Esophagus squamous epithelium (tissue), 5 donors: ENCODE measurements at places on chromosomes 7 and 10. TPM values are rescaled to one million over a fixed set of nuclear protein-coding genes. Genes with fewer than 3 reads are reported as not detected.

The NPTX2 gene
- 1.6 TPM for total RNA-seq

The SPDYE11 gene
- total RNA-seq = not detected

GRCh38 chr10:125881192-125881591, at the start of gene DHX32:
Gene DHX32 (minus strand): TSS chr10:125881292. CDS start chr10:125880824, 468 bp downstream.
- H3K36me3 ChIP-seq = no peaks in the 10 kb centered on the region
- no peaks in the 10 kb centered on the region for H3K27me3 ChIP-seq
- H3K4me3 ChIP-seq = no peak within 1 kb of the TSS
- no peak within 1 kb of the TSS for H3K27ac ChIP-seq

The TBXAS1 gene
- 9.4 TPM for total RNA-seq

- H3K27ac ChIP-seq = no peak overlapping the region
- peak overlapping the region; percentile 30 for H3K4me3 ChIP-seq
- no peak for DNase-seq
- no peaks in the 10 kb centered on the region for H3K36me3 ChIP-seq
Measured at GRCh38 chr10:100724531-100725027, 20.8 kb upstream of the PAX2 start.

- DNase-seq = no peak
- H3K4me1 ChIP-seq = no peaks in the 10 kb centered on the region
- H3K27ac ChIP-seq = no peak overlapping the region
- no peaks in the 10 kb centered on the region for H3K27me3 ChIP-seq
- H3K36me3 ChIP-seq = no peaks in the 10 kb centered on the region
- no peak overlapping the region for H3K4me3 ChIP-seq
Measured at GRCh38 chr7:140080919-140081318, 18.2 kb upstream of the PARP12 start.

DNA sequence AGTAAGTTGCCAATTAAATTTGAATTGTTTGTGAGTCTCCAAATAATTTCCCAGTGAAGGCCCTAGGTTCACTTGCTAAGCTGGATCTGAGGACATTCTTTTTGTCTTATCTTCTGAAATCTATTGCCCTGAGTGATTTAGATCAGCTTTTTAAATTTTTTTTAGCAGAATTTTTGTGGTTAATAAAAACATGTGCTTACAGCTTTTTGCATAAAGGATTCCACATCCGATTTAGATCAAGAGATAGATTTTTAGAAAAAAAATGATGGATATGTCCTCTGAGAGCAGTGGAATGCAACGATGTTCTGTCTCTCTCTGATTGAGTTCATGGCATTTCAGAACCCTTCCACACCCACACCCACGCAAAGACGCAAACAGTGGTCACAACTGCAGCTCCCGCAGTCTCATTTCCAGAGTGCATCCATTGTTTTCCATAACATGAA, 358.8 kb downstream of the SUGCT start:
- no peak overlapping the region for H3K27ac ChIP-seq
- no peaks in the 10 kb centered on the region for H3K36me3 ChIP-seq
- H3K27me3 ChIP-seq = no peaks in the 10 kb centered on the region
- no peak for DNase-seq
- no peak overlapping the region for H3K4me3 ChIP-seq
- H3K4me1 ChIP-seq = no peaks in the 10 kb centered on the region

DNA sequence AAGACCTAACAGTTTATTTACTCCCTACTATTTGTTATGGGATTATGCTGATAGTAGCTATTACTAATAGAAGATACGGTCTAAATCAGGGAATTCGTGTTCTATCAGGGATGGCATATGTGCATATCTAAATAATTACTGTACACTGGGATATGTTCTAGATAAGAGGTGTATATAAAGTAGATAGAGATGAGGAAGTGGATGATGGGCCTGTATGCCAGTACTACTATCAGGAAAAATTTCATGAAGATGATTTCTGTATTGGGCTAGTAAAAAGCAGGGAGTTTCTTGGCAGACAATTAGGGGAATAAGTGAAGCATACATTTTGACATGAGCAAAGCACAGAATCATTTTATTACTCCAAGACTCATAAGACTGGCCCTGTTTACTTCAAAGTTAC, 26.2 kb downstream of the PTPN12 start:
- H3K4me1 ChIP-seq = peaks cover 3% of the 10 kb centered on the region
- H3K4me3 ChIP-seq = no peak overlapping the region
- no peak overlapping the region for H3K27ac ChIP-seq

The EEPD1 gene
- 10.2 TPM for total RNA-seq

- no peaks in the 10 kb centered on the region for H3K4me1 ChIP-seq
- no peak overlapping the region for H3K27ac ChIP-seq
- no peaks in the 10 kb centered on the region for H3K36me3 ChIP-seq
- H3K27me3 ChIP-seq = no peaks in the 10 kb centered on the region
Measured at GRCh38 chr10:49599546-49599945, 10.6 kb upstream of the SLC18A3 start.

DNA sequence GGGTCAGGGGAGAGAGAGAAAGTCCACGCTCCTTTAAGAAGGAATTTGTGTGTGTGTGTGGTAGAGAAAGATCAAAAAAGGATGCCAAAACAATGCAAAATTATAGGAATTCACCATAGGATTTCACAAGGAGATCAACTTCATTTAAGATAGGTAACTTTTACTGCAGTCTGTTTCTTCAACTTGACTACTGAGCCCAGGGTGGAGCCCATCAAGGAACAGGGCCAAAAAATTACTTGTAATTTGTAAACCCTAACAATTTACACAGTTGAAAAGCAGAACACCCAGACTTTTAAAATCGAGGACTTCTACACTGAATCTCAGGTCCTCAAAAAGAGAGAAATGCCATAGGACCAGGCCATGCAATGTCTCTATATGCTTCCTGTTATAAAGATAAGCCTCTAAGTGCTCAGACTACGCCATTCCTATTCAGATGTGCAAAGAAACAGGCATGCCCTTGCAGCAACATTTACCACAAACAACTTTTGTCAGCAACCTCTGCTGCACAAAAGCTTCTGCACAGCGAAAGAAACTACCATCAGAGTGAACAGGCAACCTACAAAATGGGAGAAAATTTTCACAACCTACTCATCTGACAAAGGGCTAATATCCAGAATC, 10.6 kb upstream of the GIMAP4 start:
- no peaks in the 10 kb centered on the region for H3K4me1 ChIP-seq
- H3K4me3 ChIP-seq = no peak overlapping the region
- no peaks in the 10 kb centered on the region for H3K27me3 ChIP-seq
- no peak for DNase-seq
- H3K27ac ChIP-seq = peak overlapping the region; percentile 36
- H3K36me3 ChIP-seq = no peaks in the 10 kb centered on the region

DNA sequence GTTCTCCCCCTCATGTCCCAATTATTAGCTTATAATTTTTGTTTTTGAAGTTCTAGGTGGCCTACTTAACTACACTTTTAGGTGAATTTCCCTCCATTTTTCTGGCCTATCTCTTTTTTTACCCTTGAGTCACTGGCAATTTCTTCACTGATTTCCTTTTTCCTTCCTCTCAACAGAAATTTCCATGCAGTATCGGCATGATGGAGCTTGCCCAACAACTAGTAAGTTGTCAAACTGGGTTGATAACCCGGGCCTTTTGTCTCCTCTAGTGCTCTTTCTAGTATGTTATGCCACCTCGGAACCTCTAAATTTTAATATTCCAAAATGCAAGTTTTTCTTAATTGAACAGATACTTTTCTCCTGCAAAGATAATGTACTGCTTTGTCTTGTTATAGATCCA, 147.1 kb downstream of the MLLT10 start:
- no peak overlapping the region for H3K4me3 ChIP-seq
- H3K27ac ChIP-seq = peak overlapping the region; percentile 46

- no peak overlapping the region for H3K27ac ChIP-seq
- peaks cover 5% of the 10 kb centered on the region for H3K36me3 ChIP-seq
- H3K4me3 ChIP-seq = no peak overlapping the region
Measured at GRCh38 chr7:37234928-37235327, 213.7 kb downstream of the ELMO1 start.

DNA sequence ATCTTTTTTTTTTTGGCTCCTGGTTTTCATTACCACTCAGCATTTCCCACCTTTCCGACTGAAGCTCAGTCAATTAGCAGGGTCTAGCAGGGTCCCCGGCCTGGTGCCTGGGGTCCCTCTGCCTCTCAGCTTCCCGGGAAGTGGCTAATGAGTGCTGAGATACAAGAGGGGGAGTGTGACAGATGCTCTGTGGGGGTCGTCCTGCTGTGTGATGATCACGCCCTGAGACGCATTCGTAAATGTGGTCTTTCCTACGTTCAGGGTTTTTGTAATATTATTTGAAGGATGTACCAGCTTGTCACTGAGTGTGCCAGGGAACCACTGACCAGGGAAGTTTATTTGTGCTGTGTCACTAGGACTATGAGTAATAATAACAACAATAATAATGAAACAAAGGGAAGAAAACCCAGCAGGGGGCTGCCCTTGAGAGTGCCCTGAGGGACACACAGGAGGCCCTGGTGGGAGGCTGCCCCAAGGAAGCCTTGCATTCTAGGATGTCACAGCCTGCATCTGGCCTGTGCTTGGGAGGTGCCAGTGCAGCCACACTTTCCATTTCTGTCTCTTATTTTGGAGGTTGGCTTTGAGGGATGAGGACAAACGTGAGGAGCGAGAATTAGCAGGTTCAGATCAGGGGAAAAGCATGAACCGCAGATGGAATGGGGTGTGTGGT, 337.8 kb downstream of the ADARB2 start:
- peaks cover 21% of the 10 kb centered on the region for H3K27me3 ChIP-seq
- H3K27ac ChIP-seq = peak overlapping the region; percentile 39
- no peak for DNase-seq

The PPIA gene
- 3,682 TPM for total RNA-seq

The CCDC3 gene
- total RNA-seq = 14.4 TPM

The VSTM4 gene
- 6.9 TPM for total RNA-seq

GRCh38 chr7:128868624-128869137, 6.0 kb downstream of the ATP6V1F start:
- no peaks in the 10 kb centered on the region for H3K27me3 ChIP-seq
- H3K4me1 ChIP-seq = peaks cover 33% of the 10 kb centered on the region
- H3K4me3 ChIP-seq = peak overlapping the region; percentile 66
- DNase-seq = no peak

The EPHB4 gene
- 29.1 TPM for total RNA-seq

The VENTX gene
- total RNA-seq = 0.13 TPM

DNA sequence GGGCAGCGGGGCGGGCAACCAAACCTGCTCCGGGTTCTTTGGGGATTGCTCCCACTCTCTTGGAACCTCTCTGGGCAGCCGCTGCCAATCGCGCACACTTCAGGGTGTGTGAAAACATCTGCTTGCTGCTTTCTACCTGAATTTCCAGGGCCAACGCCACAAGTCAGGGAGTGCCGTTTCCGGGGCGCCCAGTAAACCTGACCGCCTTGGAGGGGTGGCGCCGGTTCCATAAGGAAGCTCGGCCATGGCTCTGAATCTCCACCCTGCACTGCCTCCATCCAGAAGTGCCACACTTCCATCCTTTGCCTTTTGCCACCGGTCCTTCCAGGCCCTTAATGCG, 679 bp upstream of the AFAP1L2 start:
- peaks cover 16% of the 10 kb centered on the region for H3K4me1 ChIP-seq
- DNase-seq = no peak
- peak overlapping the region; percentile 78 for H3K27ac ChIP-seq

GRCh38 chr7:135248546-135248945, 14.9 kb downstream of the STRA8 start:
- H3K4me3 ChIP-seq = no peak overlapping the region
- H3K4me1 ChIP-seq = peaks cover 3% of the 10 kb centered on the region
- H3K36me3 ChIP-seq = no peaks in the 10 kb centered on the region

The NXPH1 gene
- not detected for total RNA-seq

The AZGP1 gene
- 99.9 TPM for total RNA-seq

- no peaks in the 10 kb centered on the region for H3K4me1 ChIP-seq
- H3K27ac ChIP-seq = peak overlapping the region; percentile 64
- H3K4me3 ChIP-seq = no peak overlapping the region
- H3K36me3 ChIP-seq = no peaks in the 10 kb centered on the region
Measured at GRCh38 chr10:99775850-99776249, 6.6 kb upstream of the ABCC2 start.

- no peaks in the 10 kb centered on the region for H3K4me1 ChIP-seq
- H3K4me3 ChIP-seq = no peak overlapping the region
- no peak overlapping the region for H3K27ac ChIP-seq
- no peak for DNase-seq
- H3K27me3 ChIP-seq = no peaks in the 10 kb centered on the region
Measured at GRCh38 chr10:121002586-121003205, 151.5 kb downstream of the WDR11 start.

GRCh38 chr10:22693860-22694259, 20.5 kb downstream of the PIP4K2A start:
- no peaks in the 10 kb centered on the region for H3K4me1 ChIP-seq
- no peaks in the 10 kb centered on the region for H3K27me3 ChIP-seq

DNA sequence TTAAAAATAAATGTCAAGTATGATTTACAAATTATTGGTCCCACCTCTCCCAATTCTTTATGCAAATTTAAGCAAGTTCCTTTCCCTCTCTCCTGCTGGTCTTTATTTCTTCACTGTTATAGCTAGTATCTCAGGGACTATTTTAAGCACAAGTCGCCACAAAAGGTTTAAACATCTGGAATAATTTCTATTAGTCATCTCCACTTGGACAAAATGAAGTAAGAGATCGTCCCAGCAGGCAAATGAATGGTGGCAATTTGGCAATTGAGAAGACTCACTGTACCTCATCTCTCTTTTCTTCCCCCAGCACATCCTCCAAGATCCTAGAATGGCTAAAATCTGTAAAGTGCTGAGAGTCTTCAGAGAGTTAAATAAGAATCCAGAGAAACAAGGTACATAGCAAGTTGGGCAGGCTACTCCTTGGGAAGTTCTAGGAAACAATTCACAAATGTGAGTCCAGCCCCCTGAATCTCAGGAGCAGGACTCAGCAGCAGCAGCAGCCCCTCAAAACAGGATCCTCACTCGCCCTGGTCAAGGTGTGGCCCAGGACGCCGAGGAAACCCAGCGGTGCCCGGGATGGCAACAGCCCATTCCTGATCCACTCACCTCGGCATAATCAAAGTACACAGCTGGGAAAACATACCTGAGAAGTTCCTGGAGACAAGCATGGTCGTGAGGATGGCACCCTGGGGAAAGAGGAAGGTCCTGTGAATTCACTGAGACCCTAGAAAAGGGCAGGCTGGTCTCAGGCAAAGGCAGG, 30.3 kb upstream of the NDST2 start:
- DNase-seq = no peak
- no peaks in the 10 kb centered on the region for H3K27me3 ChIP-seq
- no peaks in the 10 kb centered on the region for H3K4me1 ChIP-seq

DNA sequence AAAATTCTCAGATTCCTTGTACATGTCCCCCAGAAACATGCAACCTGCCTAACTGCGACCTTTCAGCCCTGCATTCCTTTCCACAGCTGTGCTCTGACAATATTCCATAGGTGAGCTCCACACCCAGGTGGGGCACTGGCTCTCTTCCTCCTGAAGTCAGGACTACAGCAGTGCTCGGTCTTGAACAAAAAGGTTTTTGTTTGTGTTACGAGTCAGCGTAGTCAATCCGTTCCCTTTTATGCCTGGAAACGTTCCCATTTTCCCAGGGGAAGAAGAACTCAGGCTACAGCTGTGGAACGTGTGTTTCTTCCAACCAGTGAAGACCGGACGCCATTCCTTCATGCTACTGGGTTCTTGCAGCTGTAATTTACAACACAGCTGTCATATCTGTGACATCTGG, 52.4 kb upstream of the PFKP start:
- no peaks in the 10 kb centered on the region for H3K27me3 ChIP-seq
- DNase-seq = no peak
- H3K27ac ChIP-seq = no peak overlapping the region
- H3K4me1 ChIP-seq = no peaks in the 10 kb centered on the region
- H3K4me3 ChIP-seq = no peak overlapping the region
